HepG2 (cell line): ENCODE measurements at places on chromosomes 6 and 20.

DNA sequence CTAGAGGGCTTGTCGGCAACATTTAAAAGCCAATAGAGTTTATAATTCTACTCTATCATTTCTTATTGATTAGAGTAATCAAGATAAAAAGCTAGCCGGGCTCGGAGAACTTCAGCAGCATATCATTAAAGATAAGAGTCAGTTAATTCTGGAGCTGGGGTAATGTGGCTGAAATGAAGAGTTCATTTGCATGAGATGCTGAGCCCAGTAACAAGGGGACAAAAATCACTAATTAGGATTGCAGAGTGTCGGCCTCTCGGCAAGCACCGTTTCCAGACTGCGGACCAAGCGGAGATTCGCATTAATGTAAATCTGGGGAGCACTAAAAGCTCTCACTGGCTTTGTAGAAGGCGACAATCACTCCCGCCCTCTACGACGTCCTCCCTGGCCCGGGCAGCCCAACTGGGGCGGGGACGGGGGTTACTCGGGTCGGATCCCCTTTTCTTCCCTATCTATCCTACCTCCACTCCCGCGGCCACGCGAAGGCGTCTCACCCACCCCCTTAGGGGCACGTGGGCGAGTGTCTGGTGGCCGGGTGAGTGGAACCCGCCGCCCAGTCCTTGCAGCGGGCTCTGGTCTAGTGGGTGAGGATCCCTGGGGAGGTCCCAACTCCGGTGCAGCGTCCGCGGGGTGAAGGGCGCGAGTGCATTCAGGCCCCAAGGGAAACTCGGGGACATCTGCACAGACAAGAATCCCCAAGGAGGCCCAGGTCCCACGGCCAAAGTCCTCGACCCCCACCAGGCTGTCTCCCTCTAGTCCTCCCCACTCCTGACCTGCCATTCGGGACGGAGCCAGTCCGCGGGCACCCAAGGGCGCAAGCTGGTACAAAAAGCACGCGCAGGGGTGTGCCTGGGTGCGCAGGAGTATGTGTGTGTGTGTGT lies 42.2 kb upstream of the OSTM1 start:
- H3K4me1 ChIP-seq = peaks cover 22% of the 10 kb centered on the region
- no peak overlapping the region for H3K27ac ChIP-seq
- no peak overlapping the region for H3K4me3 ChIP-seq
- no peak for DNase-seq
- peaks cover 4% of the 10 kb centered on the region for H3K27me3 ChIP-seq
- no peaks in the 10 kb centered on the region for H3K36me3 ChIP-seq

GRCh38 chr20:36336954-36337704 lies 31.0 kb downstream of the DLGAP4 start:
- no peak overlapping the region for H3K4me3 ChIP-seq
- H3K27me3 ChIP-seq = peaks cover 70% of the 10 kb centered on the region; the same call in 2 of the 3 replicates
- H3K4me1 ChIP-seq = no peaks in the 10 kb centered on the region
- no peak overlapping the region for H3K27ac ChIP-seq
- H3K36me3 ChIP-seq = no peaks in the 10 kb centered on the region

DNA sequence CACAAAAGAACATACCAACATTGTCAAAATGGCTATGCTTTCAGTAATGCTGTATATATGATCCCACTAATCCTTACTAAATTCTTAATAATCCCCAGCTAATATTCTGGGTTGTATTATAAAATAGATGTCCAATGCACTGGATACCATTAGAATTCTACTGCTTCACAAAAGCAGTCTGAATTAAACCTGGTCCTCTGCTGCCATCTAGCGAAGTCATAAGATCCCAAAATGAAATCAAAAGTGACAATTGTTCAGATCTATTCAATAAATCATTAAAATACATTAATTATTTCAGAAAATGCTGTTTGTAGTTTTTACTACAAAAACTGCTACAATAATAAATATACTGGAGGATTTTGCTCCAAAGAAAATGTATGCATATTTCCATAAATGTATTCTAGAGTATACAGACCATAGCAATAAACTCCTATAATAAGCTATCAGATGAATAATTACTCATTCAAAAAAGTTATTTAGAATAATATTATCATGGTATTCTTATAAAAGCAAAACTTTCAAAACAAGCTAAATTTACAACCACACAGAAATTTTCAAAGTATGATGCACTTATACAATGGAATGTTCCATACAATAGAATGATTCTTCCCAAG lies 92.6 kb downstream of the RNGTT start:
- no peak overlapping the region for H3K4me3 ChIP-seq
- peaks cover 23% of the 10 kb centered on the region for H3K4me1 ChIP-seq
- peak; percentile 50 for DNase-seq

GRCh38 chr20:5512694-5513093 lies 195.9 kb upstream of the PROKR2 start:
- H3K4me1 ChIP-seq = peaks cover 19% of the 10 kb centered on the region
- no peak overlapping the region for H3K4me3 ChIP-seq
- H3K27ac ChIP-seq = no peak overlapping the region

DNA sequence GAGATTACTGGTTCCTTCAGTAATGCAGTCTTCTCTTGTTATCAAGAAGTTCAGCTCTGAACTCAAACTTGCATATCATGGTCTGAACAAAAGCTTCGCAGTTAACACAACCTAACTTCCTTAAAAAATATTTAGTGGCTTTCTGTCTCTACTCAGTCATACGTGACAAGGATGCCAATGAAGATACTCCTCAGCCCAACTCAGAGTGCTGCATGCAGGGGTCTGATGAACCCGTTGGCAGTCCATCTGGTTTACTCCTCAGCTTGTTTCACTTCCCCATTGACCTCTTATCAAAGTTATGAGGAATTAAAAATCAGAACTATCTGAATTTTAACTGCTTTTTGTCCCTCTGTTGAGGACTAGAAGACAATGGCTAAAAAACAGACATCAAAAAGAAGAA lies 56.6 kb upstream of the RIN2 start:
- H3K27ac ChIP-seq = no peak overlapping the region
- no peaks in the 10 kb centered on the region for H3K27me3 ChIP-seq
- no peaks in the 10 kb centered on the region for H3K36me3 ChIP-seq

GRCh38 chr6:30169658-30170614 lies 6.6 kb downstream of the TRIM15 start:
- H3K4me1 ChIP-seq = peaks cover 28% of the 10 kb centered on the region
- no peak overlapping the region for H3K4me3 ChIP-seq
